CD4-positive, alpha-beta T cell treated with Interleukin-17A for 1 hour (primary cell): ENCODE measurements at places on chromosomes 6 and 20.

DNA sequence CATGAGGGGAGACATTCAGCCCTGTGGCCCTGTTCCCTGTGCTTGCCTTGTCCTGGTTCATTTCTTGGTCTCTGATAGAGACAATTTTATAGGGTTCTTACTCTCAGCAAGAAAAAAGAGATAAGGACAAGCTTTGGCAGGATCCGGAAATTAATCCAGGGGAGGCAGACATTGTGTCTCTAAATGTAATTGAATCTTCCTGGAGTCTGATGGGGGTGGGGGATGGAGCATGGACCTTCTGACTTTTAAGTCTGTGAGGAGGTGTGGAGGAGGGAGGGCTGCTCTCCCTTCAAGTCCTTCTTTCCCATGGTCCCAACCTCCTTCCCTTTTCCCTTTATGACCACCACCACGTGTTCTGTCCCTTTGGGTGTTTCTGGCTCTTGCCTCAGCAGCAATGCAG, 512.7 kb downstream of the DHX35 start:
- no peak for DNase-seq

DNA sequence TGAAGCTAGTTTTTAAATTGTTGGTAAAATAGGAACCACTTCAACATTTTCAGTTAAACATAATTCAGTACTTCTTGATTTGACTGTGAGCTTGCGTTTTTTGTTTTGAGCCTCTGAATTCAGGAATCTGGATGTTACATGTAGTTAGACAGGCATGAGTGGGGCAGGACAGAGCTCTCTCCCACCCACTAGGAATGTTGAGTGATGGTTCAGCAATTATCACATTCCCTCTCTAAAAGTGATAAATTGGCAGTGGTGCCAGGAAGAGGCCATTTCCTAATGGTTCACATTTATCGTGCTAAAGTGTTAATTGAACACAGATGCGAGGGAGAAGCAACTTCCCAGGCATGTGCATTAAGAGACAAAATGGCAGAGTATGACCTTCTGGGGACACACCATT, 465.5 kb upstream of the HTR1E start:
- DNase-seq: no peak

DNA sequence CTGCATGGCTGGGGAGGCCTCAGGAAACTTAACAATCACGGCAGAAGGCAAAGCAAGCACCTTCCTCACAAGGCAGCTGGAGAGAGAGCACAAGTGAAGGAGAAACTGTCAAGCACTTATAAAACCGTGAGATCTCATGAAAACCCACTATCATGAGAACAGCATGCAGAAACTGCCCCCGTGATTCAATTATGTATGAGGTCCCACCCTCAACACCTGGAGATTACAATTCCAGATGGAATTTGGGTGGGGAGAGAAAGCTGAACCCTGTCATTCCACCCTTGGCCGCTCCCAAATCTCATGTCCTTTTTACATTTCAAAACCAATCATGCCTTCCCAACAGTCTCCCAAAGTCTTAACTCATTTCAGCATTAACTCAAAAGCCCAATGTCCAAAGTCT, 107.2 kb upstream of the ECI2 start:
- DNase-seq: no peak

DNA sequence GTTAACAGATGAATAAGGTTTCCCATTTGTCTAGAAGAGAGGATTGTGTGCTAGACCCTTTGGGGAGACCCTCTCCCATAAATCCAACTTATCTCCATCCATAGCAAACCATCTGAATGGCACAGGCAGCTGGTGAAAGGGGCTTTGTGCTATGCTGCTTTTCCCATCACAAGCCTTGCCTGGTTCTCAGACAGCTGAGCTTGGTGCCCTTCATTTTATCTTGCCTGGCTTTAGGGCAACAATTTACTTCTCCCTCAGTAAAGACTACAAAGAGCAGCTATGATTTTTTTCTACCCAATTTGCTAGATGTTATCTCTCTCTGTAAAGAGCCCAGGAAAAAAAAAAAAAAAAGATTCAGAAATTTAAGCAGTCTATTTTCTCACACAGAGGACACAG, 117.0 kb upstream of the COL21A1 start:
- no peak for DNase-seq

DNA sequence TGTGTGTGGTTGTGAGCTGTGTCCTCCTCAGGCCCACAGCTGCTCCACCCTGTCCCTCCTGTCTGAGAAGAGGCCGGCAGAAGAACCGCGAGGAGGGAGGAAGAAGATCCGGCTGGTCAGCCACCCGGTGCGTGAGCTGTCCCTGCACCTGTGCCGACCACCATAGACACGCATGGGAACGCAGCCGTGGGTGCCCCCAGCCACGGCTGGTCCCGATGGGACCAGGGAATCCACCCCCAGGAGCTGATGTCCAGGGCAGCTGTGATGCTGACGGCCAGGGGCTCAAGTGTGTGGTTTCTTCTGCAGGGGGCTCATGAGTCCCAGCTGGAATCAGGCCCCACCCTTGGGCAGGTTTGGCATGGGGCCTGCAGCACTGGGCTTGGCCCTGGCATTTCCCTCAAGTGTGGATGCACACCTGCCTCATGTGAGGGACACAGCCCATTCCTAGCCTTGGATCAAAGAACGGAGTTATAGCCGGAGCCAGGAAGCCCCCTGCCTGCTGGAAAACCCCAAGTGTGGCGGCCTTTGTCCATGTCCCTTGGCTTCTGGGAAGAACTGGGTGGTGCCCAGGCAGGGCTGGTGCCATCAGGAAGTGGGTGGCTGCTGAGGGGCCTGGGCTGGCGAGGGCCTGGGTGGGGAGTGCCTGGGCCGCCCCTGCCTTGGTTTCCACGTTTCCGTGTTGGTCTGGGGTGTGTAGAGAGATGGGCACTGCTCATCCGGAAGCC, 4.6 kb upstream of the TNFRSF6B start:
- no peak for DNase-seq
